Thymus (tissue), 14 donors: ENCODE measurements at places on chromosomes 2 and 18. TPM values are rescaled to one million over a fixed set of nuclear protein-coding genes. Genes with fewer than 3 reads are reported as not detected.
A peak's percentile ranks its signal among the peaks of the same experiment; 100 is the strongest.

DNA sequence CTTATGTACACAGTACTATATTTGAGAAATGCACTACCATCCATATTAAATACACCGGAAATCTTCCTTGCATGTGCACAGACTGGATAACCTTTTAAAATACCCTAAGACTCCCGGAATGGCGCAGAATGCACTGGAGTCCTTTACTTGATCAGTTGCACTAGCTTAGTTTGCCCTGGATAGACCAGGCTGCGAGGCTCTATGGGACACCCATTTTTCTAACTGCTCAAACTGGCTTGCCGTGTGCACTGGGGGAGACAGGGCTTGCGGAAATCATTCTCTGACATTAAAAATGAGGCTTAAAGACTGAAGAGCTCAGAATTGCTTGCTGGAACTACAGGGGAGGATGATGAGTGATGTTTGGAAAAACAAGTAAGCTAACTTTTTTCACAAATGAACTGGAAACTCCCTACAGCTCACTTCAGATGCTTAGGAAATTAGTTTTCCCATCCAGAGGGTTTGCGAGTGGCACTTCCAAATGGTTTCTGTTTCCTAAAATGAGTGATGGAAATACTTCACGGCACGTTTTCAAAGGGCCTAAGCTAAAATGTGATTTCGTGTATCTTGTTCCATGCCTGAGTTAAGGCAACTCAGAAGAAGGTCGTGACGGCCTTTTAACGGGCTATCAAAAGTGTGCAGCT is 2.7 kb downstream of the NCK2 start:
- no peak for DNase-seq

- DNase-seq = no peak
Observed at GRCh38 chr18:9354256-9354655, 19.7 kb downstream of the TWSG1 start.

DNA sequence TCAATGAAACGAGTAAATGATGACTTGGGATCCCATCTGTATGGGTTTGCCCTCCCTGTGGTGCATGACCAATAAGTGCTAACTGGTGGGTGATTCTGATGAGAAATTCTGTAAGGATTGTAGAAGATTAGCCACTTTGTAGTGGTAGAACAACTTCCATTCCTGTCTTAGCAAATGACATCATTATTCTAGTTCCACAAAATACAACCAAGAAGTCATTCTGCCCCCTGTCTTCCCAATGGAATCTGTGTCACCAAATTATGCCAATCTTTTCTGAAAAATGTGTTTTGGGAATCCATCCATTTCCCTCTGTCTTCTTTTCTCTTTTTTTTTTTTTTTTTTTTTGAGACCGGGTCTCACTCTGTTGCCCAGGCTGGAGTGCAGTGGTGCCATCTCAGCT is 48.4 kb downstream of the SLC38A11 start:
- no peak for DNase-seq

DNA sequence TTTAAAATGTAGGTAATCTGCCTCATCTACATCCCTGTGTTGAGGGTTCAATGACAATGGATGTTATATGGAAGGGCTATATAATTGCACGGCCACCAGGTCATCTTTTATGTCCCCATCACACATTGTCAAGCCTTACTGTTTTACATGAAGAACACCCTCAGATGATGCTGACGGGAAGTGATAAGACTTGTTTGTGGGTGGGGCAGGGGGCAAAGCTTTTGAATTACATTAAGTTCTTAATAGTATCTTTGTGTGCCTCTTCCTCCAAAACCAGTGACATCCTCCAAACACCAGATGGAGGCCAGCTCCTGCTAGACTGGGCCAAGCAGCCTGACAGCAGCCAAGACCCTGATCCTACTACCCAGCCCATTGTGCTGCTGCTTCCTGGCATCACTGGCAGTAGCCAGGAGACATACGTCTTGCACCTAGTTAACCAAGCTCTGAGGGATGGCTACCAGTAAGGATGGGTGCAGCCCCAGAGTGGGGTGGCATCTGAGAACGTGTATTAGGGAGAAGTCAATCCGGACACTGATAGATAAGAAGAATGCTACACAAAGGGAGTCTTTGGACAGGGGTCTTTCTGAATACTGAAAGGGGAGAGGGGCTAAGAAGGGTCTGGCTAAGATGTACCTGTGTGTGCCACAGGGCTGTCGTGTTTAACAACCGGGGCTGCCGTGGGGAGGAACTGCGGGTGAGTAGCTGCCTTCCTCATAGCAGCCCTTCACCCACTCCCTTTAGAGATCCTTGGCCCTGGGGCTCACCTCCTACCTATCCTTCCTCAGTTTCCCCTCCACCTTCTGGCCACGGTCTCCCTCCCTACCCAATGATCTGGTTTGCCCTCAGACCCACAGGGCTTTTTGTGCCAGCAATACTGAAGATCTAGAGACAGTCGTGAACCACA is 5.3 kb downstream of the ABHD1 start:
- no peak for DNase-seq

- DNase-seq = no peak
Observed at GRCh38 chr2:2743164-2743571, 412.1 kb upstream of the MYT1L start.

- no peak for DNase-seq
Observed at GRCh38 chr2:15050483-15050882, 418.0 kb downstream of the LRATD1 start.

DNA sequence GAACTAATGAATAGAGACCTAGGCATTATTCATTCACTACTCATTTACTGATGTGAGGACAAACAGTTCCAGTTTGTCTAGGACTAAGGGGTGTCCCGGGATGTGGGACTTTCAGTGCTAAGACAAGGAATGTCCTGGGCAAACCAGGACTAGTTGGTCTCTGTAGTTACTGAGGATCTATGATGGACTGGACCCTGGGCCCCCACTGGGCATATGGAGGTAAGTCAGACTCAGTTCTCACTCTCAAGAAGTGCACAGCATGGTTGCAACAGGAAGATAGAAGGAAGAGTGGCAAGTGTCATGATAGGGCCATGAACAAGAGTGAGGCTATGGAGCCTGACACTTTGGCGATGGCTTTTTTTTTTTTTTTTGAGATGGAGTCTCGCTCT is 128.2 kb downstream of the MYCN start:
- no peak for DNase-seq

GRCh38 chr2:126792186-126792585 is 106.5 kb upstream of the TEX51 start:
- no peak for DNase-seq

- no peak for DNase-seq
Observed at GRCh38 chr2:17184512-17184911, 333.7 kb downstream of the RAD51AP2 start.

GRCh38 chr2:130824492-130825061 is 12.1 kb upstream of the ARHGEF4 start:
- DNase-seq = peak; percentile 54

GRCh38 chr2:391696-392095 is 103.8 kb upstream of the ALKAL2 start:
- no peak for DNase-seq

DNA sequence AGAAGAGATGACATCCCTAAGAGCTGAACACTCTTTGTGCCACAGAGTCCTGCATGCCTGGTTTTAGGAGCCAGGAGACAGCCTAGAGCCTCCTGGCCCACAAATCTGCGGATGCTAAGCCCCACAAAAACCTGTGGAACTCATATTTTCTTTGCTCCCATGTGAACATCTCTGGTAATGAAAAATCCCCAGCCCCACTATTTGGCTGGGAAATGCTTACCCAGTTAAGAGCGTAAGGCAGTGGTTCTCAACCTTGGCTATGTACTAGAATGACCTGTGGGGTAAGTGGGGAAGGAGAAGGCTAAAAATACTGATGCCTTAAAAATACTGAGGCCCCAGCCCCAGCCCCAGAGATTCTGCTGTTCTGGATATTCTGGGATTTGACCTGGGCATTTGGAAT is 208.1 kb downstream of the EN1 start:
- DNase-seq = no peak

GRCh38 chr2:18290386-18290785 is 270.1 kb downstream of the RDH14 start:
- no peak for DNase-seq

DNA sequence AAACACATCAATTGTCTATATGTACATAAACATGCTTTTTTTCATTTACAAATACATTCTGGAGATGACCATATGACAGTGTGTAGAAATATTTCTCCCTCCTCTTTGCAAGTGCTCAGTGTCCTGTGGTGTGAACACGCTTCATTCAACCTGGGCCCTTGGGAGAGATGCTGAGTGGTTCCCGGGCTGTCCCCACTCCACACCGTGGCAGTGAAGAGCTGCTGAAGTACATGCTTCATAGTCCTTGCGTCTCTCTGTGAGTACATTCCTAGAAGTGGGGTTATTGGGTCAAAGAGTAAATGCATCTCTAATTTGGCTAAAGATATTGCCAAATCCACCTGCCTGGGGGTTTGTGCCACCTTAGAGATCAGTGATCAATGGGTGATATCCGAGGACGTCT is 6.5 kb upstream of the GPR35 start:
- DNase-seq = no peak

- DNase-seq = no peak
Observed at GRCh38 chr2:15243762-15244161, 317.4 kb downstream of the NBAS start.

GRCh38 chr2:151525821-151526373 is 116.2 kb downstream of the RIF1 start:
- DNase-seq = no peak

GRCh38 chr2:19648583-19648982 is 253.2 kb downstream of the TTC32 start:
- no peak for DNase-seq

DNA sequence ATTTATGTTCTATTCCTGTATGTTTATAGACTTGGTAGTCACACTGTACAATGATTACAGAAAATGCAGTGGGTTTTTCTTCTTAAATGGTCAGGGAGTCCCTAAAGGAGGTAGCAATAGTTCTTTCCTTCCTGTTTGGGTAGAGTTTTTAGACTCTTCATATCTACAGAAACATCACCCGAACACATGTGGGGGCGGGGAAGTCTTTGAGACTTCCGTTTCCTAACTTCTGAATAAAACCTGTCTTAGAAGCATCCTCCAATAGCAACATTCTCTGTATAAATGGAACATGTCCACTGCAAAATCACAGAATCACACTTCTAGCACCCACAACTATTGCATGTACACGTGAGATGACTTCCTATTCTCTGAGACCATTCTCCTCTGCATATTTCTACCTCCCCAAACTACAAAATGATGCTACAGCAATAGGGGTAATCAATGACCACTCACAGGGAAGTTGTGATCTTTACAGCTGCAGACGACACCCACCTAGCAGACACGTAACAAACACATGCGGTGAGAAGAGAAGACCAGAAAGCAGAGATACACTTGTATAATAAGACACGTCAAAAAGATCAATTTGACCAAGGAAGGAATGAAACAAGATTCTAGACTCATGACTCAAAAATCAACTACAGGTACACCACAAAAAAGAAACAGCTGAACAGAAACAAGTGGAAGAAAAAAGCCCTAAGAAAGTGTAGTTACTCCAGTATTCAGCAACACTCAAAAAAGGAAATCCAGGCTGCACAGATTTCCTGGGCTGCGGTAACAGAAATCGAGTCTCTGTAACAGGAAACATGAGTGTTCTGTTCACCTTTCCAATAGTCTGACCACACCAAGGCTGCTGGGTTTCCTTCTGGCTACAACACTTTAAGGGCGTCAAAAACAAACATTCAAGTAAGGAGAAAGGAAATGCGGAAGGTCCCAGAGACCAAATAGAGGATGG is 120.4 kb downstream of the ZNF516 start:
- DNase-seq = peak; percentile 53

DNA sequence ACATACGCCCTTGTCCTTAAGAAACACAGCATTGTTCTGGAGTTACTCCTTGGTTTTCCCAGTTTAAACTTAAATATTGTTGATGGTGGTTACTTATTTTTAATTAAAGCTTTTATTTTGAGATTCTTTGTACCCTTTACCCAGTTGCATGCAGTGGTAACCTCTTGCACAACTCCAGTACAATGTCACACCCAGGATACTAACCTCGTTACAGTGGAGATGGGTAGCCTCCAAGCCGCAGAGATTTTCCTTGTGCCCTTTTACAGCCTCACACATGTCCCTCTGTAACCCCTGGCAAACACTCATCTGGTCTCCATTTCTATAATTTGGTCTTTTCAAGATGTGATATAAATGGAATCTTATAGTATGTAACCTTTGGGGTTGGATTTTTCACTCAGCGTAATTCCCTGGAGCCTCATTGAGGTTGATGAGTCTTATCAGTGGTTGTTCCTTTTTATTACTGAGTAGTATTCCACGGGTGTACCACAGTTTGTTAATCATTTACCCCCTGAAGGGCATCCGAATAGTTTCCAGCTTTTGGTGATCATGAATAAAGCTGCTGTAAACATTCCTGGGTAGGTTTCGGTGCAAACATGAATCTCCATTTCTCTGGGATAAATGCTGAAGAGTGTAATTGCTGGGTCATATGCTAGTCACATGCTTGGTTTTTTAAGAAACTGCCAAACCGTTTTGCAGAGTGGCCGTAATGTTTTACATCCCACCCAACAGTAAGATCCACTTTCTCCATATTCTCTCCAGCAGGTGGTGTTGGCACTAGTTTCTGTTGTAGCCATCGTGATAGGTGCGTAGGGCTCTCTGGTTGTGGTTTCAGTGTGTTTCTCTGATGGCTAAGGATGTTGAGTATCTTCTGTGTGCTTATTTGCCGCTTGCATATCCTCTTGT is 68.6 kb downstream of the DGKD start:
- DNase-seq = no peak

- DNase-seq = no peak
Observed at GRCh38 chr2:171735991-171736710, 48.9 kb downstream of the DYNC1I2 start.

DNA sequence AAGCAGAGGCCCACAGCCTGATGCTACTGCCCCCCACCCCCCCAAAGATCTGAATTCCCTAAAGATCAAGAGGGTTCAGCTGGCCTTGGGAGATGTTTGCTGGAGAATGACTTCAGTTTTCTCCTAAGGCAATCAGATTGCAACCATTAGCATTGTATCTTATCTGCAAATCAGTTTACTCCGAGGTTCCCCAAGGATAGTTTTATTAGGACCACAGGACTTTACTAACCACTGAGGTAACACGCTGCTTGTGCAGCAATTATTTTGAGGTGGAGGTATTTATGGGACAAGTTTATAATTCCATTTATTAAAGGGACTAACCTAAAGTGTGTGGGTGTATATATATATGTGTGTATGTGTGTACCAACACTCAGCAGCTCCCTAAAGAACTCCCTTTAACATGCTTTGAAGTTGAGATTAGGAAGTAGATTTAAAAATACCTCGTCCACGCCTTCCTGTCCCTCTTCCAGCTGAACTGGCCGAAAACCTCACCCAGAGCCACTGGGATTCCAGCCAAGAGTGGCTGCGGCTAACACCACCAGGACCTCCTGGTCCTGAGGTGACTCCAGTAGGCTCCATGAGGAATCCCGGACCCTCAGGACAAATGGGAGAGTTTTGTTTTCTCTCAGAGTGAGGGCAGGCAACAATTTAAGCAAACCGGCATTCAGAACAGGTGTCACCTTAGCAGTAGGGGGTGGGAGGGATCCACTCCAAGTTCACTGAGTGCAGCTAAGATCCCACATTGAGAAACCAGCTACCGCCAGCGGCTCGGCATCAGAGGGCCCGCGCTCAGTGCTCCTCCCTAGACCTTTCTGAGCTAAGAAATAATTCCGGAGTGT is 3.0 kb upstream of the DLX1 start:
- DNase-seq = no peak

GRCh38 chr18:51188024-51188701 is 9.3 kb downstream of the MEX3C start:
- no peak for DNase-seq

LYG2 gene
- total RNA-seq = not detected

ANKRD30BL gene
- total RNA-seq = 0.19 TPM

GPC1 gene
- total RNA-seq = 4.4 TPM

CD207 gene
- total RNA-seq = 0.99 TPM

TLX2 gene
- 0.19 TPM for total RNA-seq
